ENCODE measurements at places on chromosomes 5 and 9.

- no peak for ATAC-seq
Observed at GRCh38 chr9:18299449-18299848, 174.5 kb upstream of the ADAMTSL1 start.

DNA sequence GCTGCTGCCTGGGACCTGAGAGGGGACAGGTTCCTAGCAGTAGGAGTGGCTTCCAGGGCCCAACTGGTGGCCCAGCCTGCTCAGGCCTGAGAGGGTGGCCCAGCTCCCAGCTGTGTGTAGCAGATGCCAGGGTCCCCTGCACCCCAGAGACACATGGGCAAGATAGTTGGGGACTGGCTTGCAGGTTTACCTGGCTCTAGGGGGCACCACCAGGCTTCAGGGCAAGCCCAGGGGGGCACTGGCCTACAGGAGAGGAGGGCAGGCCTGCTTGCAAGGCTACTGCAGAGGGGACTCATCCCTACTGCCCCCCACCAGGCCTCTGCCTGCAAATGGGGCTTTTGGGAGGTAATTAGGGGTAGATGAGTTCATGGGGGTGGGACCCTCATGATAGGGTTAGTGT lies 123.3 kb downstream of the ZNF354C start:
- ATAC-seq, result no peak

GRCh38 chr5:89816038-89816437 lies 593.5 kb downstream of the CETN3 start:
- ATAC-seq, result no peak

DNA sequence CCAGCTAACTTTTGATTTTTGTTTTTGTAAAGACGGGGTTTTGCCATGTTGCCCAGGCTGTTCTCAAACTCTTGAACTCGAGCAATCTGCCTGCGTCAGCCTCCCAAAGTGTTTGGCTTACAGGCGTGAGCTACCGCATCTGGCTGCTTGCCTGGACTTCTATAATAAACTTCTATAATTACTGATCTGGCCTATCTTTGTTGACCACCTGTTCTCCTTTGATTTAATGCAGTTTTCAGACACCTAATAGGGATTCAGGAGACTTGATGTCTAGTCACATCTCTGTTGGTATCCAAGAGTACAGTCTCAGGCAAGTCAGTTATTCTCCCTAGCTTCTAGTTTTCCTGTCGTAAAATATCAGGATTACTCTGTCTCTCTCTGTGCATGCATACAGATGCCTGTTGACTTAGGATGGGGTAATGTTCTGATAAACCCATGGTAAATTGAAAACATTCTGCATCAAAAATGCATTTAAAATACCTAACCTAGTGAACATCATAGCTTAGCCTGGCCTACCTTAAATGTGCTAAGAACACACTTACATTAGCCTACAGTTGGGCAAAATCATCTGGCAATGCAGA lies 51.5 kb upstream of the NR3C1 start:
- no peak for ATAC-seq

- no peak for ATAC-seq
Observed at GRCh38 chr9:134589748-134590147, 51.9 kb upstream of the COL5A1 start.

GRCh38 chr5:172424111-172424490 lies 30.2 kb downstream of the SH3PXD2B start:
- no peak for ATAC-seq

DNA sequence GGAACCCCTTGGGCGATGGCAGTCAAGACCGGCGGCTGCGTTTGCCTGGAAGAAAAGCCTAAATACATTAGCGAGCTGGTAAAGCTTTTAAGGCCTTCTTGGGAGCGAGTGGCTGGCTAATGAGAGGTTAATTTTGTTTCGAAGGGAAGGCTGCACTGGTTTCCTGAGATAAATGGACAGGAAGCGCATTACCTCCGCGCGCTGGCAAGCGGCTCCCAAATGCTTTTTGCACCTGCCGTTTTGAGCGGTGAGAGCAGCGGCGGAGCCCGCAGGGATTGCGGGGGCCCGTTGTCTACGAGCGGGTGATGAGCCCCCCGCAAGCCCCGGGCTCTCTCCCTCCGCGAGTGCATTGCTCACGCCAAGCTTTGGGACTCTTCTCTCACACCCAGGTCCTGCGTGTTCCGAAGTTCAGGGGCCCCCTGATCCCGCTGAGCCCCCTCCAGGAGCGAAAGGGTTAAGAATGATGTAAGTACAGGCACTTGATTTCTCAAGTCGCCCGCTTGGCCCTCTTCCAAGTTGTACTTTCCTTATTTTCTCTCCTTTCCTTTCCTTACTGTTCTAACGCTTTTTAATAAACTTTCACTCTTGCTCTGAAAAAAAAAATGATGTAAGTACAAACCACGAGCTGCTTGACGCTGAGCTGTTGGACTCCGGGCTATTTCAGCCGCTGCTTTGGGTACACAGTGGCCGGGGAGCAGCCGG lies 3.1 kb upstream of the RGMB start:
- no peak for ATAC-seq

GRCh38 chr9:124447297-124447661 lies 3.0 kb upstream of the ADGRD2 start:
- ATAC-seq, result no peak

DNA sequence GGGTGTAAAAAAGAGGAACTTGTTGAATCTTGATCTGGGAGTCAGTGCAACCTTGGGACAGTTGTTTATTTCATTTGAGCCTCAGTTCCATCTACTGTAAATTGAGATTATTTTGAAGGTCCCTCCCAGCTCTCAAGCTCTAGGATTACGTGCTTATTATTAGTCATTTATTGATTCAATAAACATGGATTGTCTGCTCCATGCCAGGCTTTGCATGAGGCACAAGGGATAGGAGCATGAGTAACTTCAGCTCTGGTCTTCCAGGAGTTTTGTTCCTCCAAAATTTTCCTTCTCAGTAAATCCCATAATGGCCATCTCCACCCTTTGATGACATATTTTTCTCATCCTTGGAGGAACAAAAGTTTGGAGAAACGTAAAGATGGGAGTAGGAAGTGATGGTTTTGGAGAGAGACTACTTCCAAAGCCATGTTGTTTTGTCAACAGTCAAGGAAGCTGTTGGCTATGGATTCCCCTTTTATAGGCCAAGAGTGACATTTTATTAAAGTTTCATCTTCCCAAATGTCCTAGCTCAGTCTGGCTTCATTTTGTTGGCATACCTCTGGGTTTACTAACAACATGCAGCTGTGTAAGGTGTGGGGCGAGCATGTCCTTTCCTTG lies 244.6 kb downstream of the DMRT2 start:
- ATAC-seq, result no peak

DNA sequence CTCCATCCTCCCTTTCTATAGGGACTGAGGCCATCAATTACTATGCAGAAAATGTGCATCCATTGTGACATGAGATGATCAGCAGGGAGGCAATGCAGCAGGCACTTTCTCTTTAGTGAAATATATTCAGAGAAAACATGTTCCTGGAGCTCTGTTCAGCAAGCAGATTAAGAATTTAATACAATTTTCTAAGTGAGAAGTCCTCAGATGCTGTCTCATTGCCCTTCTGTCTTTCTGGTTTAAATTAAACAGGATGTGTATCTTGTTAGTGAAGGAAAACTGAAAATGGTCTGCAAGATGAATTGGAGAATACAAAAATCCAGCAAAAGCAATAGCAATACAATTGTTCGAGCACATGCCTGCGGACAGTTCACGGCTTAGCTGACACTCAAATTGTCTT lies 445.8 kb upstream of the RIOK2 start:
- no peak for ATAC-seq

DNA sequence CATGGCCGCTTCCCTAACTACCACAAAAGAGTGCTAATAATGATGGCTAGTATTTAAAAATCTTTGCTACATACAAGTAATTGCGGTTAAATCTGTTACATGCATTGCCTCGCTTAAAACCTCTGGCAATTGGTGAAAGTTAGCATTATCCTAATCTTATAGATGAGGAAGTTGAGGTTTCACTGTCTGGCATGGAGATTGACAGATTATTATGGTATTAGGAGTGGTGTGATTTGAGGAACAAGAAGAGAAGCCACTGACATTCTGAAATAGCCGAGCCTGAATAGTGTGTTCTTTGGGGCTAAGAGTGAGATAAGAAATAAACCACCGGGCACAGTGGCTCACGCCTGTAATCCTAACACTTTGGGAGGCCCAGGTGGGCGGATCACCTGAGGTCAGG lies 45.3 kb upstream of the DPYSL3 start:
- no peak for ATAC-seq

DNA sequence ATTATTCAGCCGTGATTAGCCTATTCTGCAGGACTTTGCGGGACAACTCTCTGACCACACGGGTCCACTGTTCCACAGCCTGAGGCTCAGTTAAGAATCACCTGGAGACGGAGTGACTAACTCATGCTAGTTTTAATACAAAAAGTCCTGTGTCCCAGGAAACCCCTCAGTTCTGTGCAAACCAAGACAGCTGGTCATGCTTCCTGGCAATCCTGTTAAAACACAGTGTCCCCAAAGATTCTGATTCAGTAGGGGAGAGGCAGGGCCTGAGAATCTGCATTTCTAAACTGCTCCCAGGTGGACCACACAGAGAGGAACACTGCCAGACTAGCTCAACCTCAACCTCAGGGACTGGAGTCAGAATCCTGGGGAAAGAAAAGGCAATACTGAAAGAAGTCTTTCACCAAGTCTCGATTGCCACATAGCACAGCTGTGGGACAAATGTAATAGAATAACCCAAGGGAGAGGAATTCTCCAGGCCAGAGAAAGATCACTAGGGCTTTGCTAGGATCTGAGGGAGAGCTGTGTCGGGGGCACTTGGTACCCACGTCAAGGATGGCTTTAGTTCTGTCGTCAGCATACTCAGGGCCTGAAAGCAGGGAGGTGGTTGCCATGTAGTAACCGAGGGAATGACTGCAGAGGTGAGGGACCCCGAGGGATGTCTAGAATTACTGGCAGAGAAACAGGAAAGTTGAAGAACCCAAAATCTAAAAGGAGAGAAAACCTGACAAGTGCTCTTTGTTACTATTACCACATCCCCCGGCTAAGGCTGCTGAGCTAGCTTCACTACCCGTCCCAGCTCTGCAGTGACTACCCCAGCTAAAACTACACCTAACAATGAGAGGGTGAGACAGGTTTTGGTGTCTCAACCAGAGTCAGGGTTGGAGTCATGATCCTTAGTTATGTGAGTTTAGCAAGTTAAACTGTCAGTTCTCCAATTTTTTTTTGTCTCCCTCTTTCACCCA lies 8.6 kb downstream of the SUSD1 start:
- no peak for ATAC-seq

GRCh38 chr9:81076131-81076530 lies 613.2 kb downstream of the TLE1 start:
- no peak for ATAC-seq

- no peak for ATAC-seq
Observed at GRCh38 chr5:76943006-76943405, 9.8 kb upstream of the CRHBP start.

DNA sequence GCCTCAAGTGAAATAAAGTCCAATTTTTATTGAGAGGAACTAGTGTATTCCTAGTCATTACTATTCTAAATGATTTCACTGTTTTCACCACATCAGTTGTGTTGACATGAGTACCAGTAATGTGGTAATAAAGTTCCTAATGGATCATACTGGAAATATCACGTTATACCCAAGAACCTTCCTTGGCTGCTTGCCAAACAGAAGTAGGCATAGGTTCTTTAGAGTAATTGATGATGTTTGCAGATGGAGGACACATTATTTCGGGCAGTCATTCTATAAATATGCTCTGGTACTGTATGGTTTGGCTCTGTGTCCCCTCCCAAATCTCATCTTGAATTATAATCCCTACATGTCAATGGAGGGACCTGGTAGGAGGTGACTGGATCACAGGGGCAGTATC lies 15.1 kb downstream of the SNCAIP start:
- no peak for ATAC-seq

DNA sequence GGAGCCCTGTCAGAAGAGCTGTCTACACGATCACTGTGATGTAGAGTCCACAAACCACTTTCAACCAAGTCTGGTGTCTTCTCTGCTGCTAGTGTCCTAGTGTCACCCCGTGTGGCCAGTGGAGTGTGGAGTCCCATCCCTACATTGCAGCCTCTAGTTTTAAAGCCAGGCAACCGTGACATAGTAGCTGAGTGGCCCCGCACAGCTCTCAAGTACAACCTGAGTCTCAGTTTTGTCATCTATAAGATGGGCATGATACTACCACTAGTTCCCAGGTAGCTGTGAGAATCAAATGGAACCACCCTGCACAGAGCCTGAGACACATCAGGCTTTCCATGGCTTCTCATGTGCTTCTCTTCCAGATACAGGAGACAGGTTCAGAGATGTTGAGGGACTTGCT lies 43.2 kb upstream of the AKNA start:
- no peak for ATAC-seq

DNA sequence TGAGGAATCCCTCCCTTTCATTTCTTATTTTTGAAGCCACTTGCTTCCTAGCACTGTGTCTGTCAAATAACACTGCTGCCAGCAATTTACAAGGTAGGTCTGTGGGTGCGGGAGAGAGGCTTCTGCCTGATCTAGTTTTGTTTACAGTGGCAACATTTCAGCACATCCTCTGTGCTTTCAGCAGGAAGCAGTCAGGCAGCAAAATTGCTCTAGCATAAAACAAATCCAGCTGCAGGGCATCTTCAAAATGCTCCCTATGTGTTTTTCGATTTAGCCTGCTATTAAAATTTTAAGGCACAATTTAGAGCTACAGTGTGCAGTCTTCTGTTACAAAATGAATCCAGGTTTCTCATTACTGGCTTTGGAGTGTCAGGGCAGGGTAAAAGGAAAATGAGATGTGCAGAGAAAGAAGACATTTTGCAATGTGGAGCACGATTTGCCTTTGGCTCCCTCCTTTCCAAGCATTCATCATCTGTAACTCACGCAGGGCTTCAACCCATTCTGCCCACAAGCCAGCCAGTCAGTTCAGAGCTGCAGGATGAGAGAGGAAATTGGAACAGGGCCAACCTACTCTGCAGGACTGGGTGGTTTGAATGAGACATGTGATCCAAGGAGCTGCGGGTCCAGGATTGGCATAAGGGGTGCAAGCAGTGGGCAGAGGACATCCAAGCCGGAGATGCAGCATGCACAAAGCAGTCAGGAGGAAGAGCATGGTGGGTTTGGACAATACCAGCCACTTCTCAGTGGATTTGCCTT lies 143.4 kb upstream of the APC start:
- no peak for ATAC-seq

- ATAC-seq, result no peak
Observed at GRCh38 chr9:18905883-18906629, 127.0 kb downstream of the SAXO1 start.

DNA sequence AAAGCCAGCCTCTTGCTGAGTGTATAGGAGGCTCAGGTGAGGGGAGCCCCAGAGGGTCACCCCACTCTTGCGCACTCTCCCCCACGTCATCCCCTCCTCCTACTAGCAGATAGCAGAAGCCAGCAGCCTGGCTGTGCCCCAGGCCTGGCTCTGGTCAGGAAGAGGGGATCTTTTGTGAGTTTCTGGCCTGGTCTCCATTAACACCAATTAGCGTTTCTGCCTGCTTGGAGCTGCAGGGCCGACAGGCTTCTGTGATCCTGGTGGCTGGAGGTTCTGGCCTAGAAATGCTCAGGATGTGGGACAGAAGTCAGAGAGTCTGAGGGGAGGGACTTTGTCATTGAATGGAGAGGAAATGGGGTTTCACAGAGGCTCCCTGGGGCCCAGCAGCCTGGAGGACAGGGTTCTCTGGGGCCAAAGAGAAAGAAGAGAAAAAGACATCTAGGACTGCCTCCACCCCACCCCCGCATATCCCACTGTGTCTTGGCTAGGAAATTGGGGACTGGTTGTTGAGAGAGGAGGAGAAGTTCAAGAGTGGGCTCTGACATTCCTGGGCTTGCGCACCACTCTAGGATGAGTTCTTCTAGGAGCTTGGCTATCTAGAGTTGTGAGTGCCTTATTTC lies 47.5 kb upstream of the ARAP3 start:
- ATAC-seq, result no peak
